ENCODE measurements at places on chromosomes 16 and 17. TPM values are rescaled to one million over a fixed set of nuclear protein-coding genes. Genes with fewer than 3 reads are reported as not detected.

DNA sequence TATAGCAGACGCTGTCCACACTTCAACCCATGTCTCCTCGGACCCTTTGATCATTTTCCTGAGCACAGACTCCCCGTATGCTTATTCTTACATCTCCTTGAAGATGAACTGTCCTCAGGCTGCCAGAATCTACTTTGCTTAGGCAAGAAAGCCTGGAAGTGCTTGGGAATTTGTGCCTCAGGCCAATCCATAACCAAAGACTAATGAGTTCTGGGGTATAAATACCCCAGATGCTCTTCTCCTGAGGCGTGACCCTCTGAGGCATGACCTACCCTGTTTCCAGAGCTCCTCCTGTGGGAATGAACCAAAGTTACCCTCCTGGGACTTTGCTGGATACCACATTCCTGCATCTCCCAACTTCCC lies 10.1 kb upstream of the TEKT3 start:
- DNase-seq: peak; percentile 7

Gene TBC1D26
- not detected for total RNA-seq

Gene PARD6A
- total RNA-seq: 1.9 TPM

DNA sequence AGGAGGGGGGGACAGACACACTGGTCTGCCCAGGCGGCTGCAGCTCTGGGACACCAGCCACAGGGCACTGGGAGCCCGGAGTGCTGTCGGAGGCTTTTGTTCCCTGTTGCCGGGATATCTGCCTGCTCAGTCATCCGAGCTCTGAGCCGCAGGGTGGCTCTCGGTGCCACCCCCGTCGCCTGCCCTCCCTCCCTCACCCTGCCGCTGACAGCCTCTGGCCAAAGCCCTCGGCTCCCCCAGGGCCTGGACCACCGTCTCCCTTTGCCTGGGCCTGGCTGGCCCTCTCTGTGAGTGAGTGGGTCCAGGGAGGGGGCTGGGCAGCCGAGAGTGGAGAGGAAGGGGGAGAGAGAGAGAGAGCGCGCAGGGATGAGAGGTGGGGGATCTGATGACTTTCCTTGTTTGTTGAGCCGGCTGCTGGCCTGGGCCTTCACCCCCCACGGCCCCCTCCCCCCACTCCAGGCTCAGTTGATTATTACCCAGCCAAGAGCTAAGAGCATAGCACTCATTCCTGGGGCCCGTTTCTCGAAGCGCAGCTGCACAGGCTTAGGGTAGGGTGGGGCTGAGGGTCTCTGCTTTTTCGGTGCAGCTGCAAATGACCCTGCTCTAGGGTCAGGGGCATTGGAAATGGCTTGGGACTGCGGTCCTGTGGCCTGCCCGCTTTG lies 2.7 kb downstream of the FOXJ1 start:
- no peak for DNase-seq

Gene CACNG4
- total RNA-seq: not detected

- DNase-seq: peak; percentile 78
These were observed 65.2 kb downstream of the NKD1 start for GRCh38 chr16:50613281-50613963.

GRCh38 chr17:57735707-57736106 lies 9.4 kb downstream of the CCDC182 start:
- no peak for DNase-seq

Gene C16orf92
- total RNA-seq: not detected

DNA sequence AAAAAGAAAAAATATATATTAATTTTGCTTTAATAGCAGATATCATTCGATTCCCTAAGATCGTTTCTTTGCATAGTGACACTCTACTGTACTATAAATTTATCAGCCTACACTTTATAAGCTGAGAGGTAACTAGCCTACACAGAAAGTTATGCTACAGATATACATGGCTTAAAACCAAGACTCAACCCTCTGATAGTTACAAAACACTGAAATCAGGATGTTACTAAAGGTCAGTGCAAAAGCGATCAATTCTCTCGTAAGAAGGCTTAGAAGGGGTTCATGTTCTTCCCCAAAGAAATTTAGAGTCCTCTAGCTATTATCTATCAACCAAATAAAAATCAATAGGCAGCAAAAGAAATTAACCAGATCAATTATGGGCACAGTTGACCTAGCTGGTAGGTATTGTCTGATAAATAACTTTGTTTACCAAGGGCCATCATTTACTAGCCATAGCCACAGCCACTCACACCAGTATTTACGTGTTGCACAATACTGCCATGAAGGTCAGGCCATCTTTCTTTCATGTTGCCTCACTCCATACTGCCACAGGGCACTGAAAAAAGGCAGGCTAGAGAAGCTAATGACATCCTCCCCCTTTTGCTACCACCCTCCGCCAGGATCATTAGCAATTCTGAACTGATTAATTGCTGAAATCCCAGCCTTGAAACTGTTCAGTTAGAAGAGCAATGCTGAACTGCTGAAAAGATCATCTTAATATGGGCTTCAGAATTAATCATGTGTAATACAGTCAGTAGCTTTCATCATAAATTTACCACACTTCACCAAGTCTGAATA lies 43.7 kb downstream of the RND2 start:
- no peak for DNase-seq

DNA sequence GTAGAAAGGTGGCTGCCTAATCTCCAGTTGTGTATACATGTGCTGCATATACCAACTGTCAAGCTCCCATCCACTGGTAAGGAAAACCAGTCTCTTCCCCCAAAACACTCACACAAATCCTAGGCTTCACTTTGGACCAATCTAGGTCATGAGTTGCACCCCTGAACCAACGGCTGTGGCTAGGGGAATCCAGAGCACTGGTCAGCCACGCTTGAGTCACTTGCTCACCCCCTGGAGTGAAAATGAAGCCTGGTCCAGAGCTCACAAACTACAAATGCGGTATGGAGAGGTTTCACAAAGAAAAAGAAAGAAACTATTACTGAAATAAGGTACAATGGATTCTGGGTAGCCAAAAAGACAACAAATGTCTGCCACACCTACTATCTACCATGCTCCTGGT lies 66.1 kb upstream of the NLK start:
- DNase-seq: peak; percentile 8

DNA sequence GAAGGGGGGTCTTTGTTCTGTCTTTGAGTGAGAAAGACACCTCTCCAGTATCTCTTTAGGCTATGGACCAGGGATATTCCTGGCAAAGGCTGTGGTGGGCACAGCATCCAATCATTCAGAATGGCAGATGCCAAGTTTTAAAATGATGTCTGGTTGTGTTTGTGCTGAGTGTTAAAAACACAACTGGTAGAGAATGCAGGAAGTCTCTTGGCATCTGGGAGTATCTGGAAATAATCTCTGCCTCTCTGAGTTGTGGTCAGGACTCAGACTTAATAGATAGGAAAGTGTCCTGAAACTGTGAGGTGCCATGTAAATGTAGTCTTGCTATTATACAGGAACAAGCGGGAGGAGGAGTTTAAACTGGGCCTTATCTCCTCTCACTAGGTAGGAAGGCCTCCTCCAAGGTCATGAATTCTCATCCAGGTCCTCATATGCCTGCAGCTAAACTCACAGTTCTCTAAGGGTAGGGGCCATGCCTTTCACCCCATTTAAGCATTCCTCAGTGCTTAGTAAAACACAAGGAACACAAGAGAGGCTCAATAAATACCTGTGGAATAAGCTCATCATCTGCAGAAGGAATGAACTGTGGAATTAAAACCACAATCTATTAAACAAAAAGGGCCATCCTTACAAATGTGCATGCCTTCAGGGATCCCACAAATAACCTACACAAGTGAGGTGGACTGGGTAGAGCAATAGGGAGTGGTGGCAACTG lies 317.6 kb downstream of the CBLN1 start:
- peak; percentile 88 for DNase-seq

DNA sequence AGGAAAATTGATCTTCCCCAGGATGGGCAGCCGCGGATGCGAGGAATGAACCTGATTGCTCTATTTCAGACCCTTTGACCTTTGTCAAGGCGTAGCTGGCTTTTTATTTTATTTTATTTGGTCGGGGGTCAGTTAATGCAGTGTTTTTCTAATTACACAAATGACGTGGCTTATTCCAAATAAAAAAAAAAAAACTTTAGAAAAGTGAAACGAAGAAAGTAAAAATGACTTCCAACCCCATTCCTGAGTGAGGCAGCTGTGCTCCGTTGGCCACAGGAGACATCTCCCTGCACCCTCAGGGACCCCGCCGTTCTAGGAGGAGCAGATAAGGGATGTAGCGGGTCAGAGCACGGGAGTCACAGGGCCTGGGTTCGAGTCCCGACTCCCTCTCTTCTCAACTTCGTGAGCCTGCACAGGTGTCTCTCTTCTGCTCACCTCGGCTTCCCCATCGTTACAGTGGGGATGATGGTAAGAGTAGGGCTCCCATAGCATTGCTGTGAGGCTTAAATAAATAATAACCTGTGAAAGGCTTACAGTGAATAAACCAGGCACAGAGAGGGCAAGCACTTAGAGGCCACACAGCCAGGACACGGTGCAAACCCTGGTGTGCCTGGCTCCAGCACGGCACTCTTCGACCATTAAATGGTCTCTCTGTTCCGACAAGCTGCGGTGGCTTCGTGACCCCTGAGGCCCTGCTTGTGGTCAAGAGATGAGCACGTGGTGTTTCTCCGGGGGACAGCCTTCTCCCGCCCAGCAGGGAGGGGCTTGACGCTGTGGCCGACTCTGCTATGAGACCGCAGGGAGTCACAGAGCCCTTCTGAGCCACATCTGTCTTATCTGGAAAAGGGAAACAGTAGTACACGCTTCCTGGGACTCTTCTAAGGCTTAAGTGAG lies 10.2 kb downstream of the FOXF1 start:
- peak; percentile 71 for DNase-seq

Gene KATNIP
- 7.1 TPM for total RNA-seq

GRCh38 chr17:66576473-66576872 lies 258.4 kb upstream of the CACNG5 start:
- no peak for DNase-seq

GRCh38 chr17:10447026-10447931 lies 22.1 kb downstream of the MYH4 start:
- DNase-seq: no peak

Gene PDE6G
- 0.29 TPM for total RNA-seq

Gene FBXL19
- total RNA-seq: 3.7 TPM

- DNase-seq: peak; percentile 89
These were observed 110.4 kb downstream of the VAT1L start for GRCh38 chr16:77898671-77899211.

DNA sequence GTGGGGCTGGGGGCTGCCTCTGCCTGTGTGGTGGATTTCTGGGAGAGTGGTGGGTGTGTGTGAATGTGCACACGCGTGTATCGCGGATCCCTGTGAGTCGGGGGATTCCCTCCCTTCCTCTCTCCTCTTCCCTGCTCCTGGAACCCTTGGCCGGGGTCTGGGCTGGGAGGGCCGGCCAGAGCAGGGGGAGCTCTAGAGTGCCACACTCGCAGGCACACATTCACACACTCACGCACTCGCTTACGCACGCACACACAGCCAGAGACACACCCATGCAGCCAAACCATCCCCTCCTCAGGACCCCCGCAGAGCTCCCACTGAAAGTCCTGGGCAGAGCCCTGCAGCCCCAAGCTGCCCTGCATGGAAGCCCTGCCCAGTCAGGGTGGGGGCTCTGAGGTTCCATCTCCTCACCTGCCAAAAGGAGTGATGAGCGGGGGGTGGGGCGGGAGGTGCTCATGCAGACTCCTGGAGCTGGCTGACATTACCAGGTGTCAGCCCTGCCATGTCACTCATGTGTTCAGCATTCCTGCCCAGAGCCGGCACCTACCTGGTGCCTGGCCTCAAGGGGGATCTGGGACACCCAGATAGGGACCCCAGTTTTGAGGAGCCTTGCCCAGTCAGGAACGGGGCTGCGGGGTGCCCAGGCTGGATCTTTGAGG lies 1.9 kb downstream of the NECAB2 start:
- DNase-seq: no peak

Gene CDH11
- 48.6 TPM for total RNA-seq

Gene ZNF213
- 2.0 TPM for total RNA-seq

Gene C17orf78
- not detected for total RNA-seq

DNA sequence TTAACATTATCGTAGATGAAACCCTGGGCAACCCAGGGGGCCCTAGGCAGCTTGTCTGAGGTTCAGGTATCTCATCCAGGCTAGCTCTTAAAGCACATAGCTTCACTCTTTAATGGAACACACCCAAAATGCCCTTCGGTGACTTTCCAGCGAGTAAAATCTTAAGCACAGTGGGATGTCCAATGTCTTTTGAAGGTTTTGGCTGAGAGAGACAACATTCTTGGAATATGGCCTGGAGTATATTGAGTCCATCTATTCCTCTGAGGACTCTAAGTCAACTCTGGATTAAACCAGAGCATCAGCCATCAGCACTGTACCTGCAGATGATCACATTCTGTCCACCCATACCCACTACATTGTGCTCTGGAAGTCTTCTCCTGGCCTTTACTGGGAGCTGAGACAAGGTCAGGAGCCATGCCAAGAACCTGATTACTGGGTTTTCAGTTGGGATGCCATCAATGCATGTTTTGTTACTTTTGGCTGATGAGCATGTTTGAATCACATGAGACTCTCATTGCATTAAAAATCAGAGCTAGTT lies 63.4 kb upstream of the CDH11 start:
- no peak for DNase-seq

Gene CD300H
- total RNA-seq: not detected

DNA sequence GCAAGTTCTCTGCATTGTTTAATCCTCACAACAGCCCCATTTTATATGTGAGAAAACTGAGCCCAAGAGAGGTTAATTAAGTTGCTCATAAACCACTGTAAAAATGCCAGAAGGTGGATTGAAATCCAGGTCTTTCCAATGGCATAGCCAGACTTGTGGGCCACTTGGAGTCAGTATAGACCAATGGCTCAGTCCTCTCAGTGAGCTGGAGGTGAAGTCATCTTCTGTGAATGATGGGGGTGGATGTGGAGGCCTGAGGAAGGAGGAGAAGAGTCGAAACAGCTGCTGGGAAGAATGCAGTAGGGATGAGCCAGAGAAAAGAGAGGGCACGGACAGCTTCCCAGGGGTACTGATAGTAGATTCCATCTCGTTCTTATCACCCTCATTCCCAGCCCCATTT lies 213.4 kb downstream of the SOX9 start:
- peak; percentile 53 for DNase-seq

DNA sequence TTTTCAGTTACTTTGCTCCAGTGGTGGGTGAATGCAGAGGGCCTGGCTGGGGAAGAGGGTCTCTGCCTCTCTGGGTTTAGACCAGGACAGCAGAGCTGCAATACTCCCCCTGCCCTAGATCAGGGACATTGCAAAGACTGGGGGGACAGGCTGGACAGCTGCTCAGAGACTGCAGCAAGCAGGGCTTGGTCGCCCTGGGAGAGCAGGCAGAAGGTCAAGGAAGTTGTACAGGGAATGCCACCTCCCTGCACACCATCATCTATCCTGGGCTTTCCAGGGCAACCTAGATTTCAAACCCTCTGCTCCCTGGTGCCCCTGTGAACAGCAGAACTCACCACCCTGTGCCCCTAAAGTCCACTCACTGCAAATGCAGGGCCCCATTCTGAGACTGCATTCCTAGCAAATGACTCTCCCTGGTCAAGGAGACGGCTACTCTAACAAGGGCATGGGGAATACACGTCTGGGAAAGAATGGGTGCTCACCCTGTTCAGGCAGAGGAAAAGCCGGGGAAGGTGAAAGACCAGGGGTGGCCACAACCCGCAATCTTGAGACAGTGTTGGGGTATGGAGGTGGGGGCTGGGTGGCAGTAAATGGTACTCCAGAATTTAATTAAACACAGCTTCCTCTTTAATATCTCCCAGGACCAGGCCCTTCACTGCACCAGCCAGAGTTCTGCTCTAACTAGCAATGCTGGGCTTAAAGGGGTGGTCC lies 1.0 kb downstream of the KIFC3 start:
- DNase-seq: peak; percentile 76

Data from RPMI7951 (cell line).